ENCODE measurements at places on chromosomes 11 and 22.

- ATAC-seq: peak; percentile 44
These were observed 35.0 kb downstream of the RDX start for GRCh38 chr11:110261195-110262071.

- ATAC-seq: no peak
These were observed 983.3 kb upstream of the TENM4 start for GRCh38 chr11:80424012-80424695.

GRCh38 chr11:69449320-69450063 is 32.0 kb upstream of the LINC01488 start:
- no peak for ATAC-seq

GRCh38 chr11:22479971-22480720 is 142.0 kb downstream of the SLC17A6 start:
- no peak for ATAC-seq

DNA sequence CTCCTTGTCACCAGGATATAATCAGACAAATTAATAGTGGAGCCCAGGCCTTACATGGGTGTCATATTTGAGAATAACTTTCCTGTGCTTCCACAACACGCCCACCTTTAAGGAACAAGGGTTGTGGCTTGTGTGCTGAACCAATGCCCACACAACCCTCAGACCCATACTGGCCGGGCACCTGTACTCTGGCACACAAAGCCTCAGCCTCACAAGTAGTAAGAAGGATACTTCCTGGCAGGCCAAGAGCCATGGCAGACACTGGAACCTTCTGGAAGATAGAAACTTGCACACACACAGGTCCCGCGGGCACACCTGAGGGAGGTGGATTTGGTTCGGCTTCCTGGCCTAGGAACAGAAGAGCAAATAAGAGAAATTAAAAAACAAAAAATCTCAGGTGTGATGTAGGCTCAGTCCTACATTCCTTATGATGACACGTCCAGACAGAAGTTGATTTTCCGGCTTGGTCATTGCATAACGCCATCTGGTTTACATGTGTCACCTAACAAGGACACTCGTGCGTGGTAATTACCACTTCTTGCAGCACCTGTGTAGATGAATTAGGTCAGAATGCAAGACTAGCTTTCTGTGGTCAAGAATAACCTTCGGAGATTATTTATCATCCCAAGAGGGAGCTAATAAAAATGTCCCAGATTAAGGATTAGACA is 5.8 kb upstream of the BRD1 start:
- ATAC-seq: no peak

DNA sequence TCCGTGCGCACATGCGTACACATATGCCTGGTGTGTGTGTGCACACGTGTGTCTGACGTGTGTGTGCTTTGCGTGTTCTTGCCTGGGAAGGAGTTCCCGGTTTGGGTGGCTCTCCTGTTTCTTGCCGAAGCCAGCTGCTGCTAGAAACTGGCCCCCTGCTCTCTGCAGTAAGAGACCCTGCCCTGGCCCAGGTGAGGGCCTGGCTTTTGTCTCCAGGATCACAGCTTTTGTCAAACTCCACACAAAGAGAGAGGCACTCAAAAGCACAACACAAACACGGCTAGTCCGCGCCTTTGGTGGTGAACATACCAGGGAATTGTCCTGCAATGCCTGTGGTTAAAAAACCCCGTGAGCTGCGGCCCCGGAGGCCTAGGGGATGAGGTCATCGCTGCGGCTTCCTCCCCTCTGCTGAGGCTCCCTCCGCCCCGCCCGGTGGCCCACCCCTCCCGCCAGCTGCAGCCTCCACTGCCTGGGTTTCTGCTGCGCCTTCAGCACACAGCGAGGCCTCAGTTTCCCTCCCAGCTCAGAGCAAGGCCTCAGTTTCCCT is 88.9 kb downstream of the KCNQ1 start:
- no peak for ATAC-seq

GRCh38 chr11:78420796-78421209 is 3.2 kb upstream of the GAB2 start:
- ATAC-seq: peak; percentile 22

- no peak for ATAC-seq
These were observed 655.6 kb upstream of the CNTN5 start for GRCh38 chr11:98365190-98365589.

GRCh38 chr22:50683086-50683993 is 10.7 kb downstream of the SHANK3 start:
- no peak for ATAC-seq

- no peak for ATAC-seq
These were observed 15.1 kb upstream of the CABP7 start for GRCh38 chr22:29704528-29705285.

GRCh38 chr11:117428186-117428855 is 100.7 kb downstream of the CEP164 start:
- ATAC-seq: no peak

GRCh38 chr22:18044548-18045271 is 20.3 kb upstream of the MICAL3 start:
- no peak for ATAC-seq

DNA sequence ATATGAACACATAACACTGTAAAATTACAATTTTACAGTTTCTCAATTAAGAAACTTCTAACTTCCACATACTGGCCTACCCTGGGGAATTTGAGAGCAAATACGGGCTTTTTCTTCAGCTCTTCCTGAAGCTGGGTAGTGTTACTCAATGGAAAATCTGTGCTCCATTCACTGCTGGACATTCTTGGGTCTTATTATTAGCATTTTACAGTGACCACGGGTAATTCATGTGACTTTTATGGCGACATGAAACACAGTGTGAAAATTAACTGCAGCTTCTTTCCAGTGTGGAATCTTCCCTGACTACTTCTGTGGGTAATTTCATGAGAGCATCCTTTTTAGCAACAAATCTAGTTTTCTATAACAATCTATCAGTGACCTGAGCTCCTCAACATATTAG is 423.7 kb upstream of the ANO5 start:
- ATAC-seq: no peak

DNA sequence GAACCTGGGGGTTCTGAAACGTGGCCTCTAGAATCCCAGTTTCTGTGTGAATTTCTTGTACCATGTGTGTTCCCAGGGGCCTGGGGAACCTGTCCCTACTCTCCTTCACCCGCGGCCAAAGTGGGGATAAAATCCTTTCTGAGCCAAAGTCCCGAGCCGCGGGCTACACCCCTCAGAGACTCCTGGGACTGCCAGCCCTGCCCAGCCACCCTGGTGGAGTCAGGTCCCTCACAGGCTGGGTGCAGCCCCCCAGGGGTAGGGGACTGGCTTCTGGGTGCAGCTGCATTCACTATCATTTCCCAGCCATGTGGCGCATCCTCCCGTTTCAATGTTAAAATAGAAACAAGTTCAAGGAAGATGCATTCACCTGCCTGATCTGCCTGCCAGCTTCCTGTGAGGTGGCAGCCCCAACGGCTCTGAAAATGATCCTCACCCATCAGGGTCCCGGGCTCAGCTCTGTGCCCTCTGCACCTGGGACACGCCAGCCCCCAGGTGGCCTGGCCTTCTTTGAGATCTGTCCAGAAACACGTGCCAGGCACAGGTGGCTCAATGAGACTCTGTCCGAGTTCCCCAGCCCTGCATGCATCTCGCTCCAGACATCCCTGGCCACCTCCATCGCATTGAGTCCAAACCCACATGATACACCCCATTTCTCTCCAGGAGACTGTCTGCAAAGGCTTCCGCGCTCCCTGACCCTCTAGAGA is 338.8 kb downstream of the CTTN start:
- no peak for ATAC-seq

DNA sequence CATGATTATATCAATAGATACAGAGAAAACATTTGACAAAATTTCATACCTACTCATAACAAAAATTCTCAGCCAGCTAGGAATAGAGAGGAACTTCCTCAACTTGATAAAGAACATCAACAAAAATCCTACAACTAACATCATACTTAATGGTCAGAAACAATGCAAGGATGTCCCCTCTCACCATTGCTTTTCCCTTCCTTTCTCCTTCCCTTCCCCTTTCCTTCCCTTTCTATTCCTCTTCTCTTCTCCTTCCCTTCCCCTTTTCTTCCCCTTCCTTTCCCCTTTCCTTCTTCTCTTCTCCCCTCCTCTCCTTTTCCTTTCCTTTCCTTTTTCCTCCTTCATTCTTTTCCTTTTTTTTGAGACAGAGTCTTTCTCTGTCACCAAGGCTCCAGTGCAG is 418.3 kb upstream of the B3GAT1 start:
- no peak for ATAC-seq

DNA sequence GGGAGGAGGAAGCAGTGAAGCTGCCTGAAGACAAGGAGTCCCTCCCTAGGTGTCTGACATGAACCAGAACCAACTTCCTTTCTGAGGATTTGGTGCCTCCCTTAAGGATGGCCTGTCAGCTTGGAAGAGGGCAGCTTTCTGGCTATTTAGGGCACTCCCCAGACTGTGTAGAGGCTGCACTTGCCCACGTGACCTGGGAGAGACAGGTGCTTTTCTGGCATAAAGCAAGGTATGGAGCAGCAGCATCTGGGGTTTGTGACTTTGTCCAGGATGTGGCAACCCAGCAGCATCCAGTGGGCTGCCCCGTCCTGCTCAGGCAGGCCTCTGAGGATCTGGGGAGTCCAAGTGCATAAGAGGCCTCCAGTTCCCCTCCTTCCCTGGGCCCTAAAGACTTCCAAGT is 42.0 kb upstream of the TLCD5 start:
- no peak for ATAC-seq

DNA sequence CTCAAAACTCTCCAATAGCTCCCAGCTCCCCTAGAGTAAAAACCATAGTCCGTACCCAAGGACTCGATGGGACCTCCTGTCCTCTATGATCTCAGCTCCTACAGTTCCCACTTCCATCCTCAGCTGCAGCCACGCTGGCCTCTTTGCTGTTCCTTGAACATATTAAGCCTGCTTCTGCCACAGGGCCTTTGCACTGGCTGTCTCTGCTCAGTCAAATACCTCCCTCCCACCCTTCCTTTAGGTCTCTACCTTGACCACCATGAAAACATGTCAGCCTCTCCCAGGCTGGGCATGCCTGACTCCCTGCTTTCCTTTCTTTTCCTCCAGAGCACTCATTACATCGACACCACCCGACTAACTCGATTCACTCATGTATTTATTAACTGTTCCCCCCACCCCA is 24.5 kb downstream of the TMEM184B start:
- ATAC-seq: no peak

DNA sequence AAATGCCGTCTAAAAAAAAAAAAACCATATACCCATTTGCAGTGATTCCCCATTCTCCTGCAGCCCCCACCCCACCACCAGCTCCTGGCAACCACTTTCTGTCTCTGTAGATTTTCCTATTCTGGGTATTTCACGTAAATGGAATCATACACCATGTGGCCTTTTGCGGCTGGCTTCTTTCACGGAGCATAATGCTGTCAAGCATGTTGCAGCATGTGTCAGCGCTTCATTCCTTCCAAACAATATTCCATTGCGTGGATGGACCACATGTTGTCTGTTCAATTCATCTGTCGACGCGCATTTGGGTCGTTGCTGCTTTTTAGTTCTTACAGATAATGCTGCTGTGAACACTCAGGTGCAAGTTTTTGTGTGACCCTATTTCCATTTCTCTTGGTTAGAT is 14.8 kb upstream of the EMID1 start:
- ATAC-seq: no peak

DNA sequence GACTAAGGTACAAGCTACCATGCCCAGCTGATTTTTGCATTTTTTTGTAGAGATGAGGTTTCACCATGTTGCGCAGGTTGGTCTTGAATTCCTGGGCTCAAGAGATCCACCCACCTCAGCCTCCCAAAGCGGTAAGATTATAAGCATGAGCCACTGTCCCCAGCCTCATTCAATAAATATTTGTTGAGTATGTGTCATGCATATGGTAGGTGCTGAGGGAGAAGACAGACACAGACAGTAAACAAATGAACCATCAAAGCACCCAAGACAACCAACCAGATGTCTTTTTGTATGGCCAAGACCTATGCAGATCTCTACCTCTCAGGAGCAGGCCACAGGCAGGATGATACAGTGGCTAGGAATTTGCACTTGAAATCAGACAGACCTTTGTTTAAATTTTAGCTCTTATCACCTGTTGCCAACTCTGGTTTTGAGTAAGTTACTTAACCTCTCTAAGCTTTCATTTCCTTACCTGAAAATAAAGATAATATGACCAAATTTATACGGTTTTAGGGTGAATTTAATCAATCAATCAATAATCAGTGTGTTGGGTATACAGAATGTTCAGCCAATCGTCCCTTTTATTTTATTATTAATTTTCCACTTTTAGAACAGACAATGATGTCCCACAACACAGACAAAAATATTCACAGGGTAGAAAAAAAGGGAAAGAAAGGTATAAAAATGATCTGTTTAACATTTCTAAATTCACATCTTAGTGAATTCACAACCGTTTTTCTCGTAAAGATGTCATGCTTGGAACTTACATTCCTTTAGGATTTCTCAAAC is 128.2 kb downstream of the SGSM3 start:
- peak; percentile 25 for ATAC-seq

- peak; percentile 74 for ATAC-seq
These were observed 528 bp upstream of the ARRB1 start for GRCh38 chr11:75351791-75352587.

- ATAC-seq: no peak
These were observed 15.0 kb downstream of the VWCE start for GRCh38 chr11:61279934-61280659.

- ATAC-seq: no peak
These were observed 56.8 kb upstream of the B3GAT1 start for GRCh38 chr11:134468796-134469195.

DNA sequence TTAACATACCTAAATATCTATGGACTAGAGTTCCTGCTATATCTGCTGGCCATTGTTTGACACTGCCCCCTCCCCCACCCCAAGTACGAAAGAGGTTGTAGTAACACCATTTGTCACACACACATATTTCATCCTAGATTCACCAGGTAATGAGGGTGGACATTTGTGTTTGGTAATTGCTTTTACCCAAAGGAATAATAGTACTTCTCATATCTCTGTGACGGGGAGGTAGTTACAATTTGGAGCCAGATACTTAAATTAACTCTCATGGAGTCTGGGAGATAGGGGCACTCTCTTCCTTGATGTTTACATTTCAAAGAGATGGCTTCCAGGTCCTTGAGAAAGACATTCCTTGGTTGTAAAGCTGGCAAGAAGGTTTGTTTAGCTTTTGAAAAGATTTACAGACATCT is 38.7 kb downstream of the REXO2 start:
- no peak for ATAC-seq

- no peak for ATAC-seq
These were observed 48.3 kb upstream of the PHOX2A start for GRCh38 chr11:72292106-72292785.

DNA sequence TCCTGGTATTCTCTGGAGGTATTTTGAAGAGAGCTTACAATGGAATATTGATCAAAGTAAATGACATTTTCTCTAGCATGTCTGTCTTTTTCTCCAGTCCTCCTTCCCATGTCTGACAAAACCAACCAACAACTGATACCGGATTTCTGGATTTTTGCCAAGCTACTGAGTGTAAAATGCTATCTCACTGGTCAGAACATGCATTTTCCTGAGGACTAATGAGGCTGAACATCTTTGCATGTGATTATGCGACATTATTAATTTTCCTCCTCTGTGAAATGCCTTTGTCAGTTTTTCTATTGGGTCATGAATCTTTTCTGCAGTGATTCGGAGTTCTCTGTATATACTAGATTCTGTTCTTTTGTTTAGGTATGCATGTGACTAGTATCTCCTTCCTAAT is 51.4 kb downstream of the CDON start:
- no peak for ATAC-seq
